Kidney (tissue), 22 donors: ENCODE measurements at places on chromosomes 1 and 21. TPM values are rescaled to one million over a fixed set of nuclear protein-coding genes. Genes with fewer than 3 reads are reported as not detected.
A peak's percentile ranks its signal among the peaks of the same experiment; 100 is the strongest.

OR2L8 gene
- total RNA-seq, result not detected

GBP6 gene
- total RNA-seq, result not detected

TMEM81 gene
- total RNA-seq, result 1.7 TPM

GSTM5 gene
- 4.2 TPM for total RNA-seq

PSRC1 gene
- total RNA-seq, result 4.2 TPM

DNA sequence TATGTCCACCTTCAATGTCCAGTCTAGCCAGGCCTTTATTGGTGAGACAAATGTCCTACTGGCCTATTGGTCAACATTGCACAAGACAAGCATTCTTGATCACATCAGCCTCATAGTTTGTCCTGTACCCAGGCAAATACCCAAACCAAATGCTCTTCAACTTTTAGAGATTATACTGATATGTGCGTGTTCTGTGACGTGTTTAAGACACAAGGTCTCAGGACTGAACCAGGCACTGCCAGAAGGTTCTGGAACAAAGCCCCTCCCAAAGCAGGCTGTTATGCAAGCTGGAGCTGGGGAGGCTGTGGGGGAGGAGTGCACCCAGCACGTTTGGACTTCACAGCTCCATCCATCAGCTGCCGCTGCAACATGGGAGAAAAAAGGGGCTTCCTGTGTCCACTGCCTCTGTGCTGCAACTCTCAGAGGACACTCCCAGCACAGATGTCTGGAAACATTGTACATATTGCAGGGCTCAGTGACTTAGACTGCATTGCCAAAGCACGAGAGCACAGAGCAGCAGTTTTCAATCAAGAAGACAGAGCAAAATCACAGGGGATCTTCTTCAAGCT, 45.9 kb downstream of the NID1 start:
- peak overlapping the region; percentile 80 for H3K27ac ChIP-seq
- no peak overlapping the region for H3K4me3 ChIP-seq
- peaks cover 7% of the 10 kb centered on the region for H3K36me3 ChIP-seq
- H3K4me1 ChIP-seq, result peaks cover 6% of the 10 kb centered on the region
- DNase-seq, result peak; percentile 91

DNA sequence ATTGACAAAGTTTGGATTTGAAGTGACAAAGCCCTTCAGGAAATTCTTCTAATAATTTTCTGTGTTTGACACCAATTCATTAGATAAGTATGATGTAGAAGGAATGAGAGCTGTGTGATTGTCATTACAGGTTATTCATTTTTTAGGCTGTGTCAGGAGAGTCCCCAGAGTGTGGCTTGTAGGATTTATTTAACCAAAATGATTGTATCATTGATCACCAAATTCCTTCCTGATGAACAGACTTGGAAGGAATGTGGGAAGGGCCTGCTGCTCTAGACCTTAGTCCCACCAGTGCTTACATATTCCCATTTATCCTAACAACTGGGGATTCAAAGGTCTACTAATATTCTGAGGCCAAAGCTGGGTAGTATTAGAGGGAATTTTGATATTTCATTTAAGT, 383.3 kb upstream of the KAZN start:
- no peak overlapping the region for H3K4me3 ChIP-seq
- H3K4me1 ChIP-seq, result no peaks in the 10 kb centered on the region
- no peaks in the 10 kb centered on the region for H3K27me3 ChIP-seq
- H3K36me3 ChIP-seq, result no peaks in the 10 kb centered on the region
- DNase-seq, result no peak

GRCh38 chr1:18480315-18481189, at the start of gene KLHDC7A:
TSS of gene KLHDC7A (plus strand) at chr1:18480930. CDS start at chr1:18480982, 52 bp downstream.
- no peak within 1 kb of the TSS for H3K4me3 ChIP-seq
- H3K4me1 ChIP-seq, result peaks cover 27% of the 10 kb centered on the region
- H3K27me3 ChIP-seq, result no peaks in the 10 kb centered on the region
- H3K36me3 ChIP-seq, result no peaks in the 10 kb centered on the region
- peak within 1 kb of the TSS; percentile 97 for H3K27ac ChIP-seq
- DNase-seq, result peak; percentile 96

DNA sequence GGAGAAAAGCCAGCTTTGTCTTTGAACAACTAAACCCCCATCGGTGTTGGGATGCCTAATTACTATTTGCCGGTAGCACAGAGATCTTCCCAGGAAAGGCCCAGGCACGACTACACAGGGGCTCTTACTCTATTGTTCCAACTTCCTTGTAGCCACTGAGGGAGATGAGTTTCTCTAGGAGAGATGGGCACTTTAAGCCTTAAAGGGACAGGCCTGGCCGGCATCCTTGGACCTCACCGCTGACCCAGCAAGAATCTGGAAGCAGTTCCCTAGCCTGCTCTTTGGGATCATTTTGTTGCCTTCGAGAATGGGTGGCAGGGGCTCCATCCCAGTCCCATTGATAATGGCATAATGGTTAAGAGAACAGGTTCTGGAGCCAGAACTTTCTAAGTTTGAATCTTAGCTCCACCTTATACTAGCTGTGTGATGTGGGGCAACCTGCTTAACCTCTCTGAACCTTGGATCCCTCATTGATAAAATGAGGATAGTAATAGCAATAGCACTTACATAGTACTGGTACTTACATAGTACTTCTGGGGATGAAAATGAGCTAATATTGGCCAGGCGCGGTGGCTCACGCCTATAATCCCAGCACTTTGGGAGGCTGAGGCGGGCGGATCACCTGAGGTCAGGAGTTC, 239.1 kb upstream of the TMEM51 start:
- peaks cover 3% of the 10 kb centered on the region for H3K4me1 ChIP-seq
- no peak overlapping the region for H3K4me3 ChIP-seq
- H3K27ac ChIP-seq, result no peak overlapping the region

DNA sequence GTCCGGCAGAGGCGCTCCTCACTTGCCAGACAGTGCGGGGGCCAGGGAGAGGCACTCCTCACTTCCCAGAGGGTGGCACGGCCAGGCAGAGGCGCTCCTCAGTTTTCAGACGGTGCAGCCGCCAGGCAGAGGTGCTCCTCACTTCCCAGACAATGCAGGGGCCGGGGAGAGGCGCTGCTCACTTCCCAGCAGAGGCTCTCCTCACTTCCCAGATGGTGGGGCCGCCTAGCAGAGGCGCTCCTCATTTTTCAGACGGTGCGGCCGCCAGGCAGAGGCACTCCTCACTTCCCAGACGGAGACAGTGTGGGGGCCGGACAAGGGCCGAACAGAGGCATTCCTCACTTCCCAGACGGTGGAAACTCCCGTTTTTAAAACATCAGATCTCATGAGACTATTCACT, 238.4 kb upstream of the CACYBP start:
- H3K27ac ChIP-seq, result no peak overlapping the region
- DNase-seq, result no peak
- H3K27me3 ChIP-seq, result no peaks in the 10 kb centered on the region
- H3K4me3 ChIP-seq, result no peak overlapping the region

DNA sequence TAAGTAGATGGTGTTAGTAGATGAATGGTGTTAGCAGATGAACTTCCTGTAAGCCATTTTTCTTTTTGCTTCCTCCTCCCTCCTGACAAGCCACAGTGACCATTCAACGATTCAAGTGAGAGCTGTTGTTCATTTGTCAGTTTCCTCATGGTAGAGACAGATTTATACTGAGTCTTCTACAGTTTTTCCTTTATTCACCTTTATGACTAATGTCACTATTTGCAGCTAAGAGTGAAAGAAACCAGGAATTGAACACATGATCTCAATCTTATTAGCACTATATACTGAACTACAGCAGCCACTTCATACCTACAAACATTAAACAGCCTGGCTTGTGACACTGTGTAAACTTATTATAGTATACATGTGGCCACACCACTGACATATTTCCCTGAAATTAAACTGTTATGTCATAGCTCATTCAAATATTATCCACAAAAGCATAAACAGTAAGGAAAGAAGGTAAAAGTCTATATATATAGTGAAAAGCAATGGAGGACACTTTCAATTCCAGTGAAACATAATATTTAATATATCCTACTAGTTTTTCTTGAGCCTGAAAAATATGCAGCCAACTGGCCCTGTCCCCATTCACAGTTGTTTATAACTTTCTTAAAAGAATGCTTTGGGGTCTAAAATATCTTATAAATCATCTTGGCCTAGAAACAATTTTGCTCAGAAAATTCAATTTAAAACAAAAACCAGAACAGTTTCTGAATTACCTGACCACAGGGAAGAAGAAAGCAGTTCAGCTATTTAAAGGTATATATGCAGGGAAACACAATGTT, 566.9 kb upstream of the ZRANB2 start:
- H3K36me3 ChIP-seq, result no peaks in the 10 kb centered on the region
- H3K27me3 ChIP-seq, result no peaks in the 10 kb centered on the region
- DNase-seq, result no peak
- H3K4me3 ChIP-seq, result no peak overlapping the region
- no peak overlapping the region for H3K27ac ChIP-seq

DNA sequence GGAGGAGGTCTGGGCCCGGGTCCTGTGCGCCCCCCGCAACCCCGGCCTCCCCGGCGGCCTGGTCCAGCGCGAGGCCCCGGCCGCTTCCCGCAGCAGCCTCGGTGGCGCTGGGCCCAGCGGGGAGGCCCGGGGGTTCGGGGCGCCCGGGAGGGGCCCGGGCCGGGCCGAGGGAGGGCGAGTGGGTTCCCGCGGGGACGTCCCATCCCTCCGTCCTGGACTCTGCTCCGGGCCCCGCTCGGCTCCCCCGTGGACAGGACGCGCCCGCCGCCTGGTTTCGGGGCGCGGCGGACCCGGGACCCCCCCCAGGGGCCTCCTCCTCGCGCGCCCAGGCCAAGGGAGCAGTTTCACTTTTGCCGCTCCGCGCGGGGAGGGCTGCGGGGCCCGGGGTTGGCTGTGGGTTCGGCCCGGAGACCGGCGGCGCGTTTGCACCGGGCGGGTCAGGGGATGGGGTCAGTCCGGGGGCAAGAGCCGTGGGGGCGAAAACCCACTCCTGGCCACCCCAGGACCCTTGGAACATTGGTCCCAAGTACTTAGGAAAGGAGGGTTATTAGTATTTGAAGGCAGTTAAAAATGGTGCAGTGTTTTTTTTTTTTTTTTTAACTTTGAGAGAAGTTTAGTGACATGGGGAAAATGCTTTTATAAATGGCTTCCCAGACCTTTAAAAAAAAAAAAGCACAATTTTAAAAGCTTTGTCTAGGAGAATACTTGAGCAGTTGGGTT, 677 bp downstream of the AGPAT3 start:
- peak; percentile 70 for DNase-seq
- H3K36me3 ChIP-seq, result no peaks in the 10 kb centered on the region
- no peaks in the 10 kb centered on the region for H3K4me1 ChIP-seq
- H3K27ac ChIP-seq, result peak overlapping the region; percentile 89
- H3K4me3 ChIP-seq, result peak overlapping the region; percentile 57

GRCh38 chr1:238052496-238053266, 162.0 kb upstream of the ZP4 start:
- H3K4me1 ChIP-seq, result no peaks in the 10 kb centered on the region
- H3K27me3 ChIP-seq, result no peaks in the 10 kb centered on the region
- H3K36me3 ChIP-seq, result no peaks in the 10 kb centered on the region
- no peak overlapping the region for H3K4me3 ChIP-seq
- DNase-seq, result no peak

- H3K27me3 ChIP-seq, result no peaks in the 10 kb centered on the region
- H3K4me3 ChIP-seq, result no peak overlapping the region
- no peak overlapping the region for H3K27ac ChIP-seq
- H3K36me3 ChIP-seq, result no peaks in the 10 kb centered on the region
- no peak for DNase-seq
Observed at GRCh38 chr1:117708323-117709248, 102.7 kb downstream of the TENT5C start.

DNA sequence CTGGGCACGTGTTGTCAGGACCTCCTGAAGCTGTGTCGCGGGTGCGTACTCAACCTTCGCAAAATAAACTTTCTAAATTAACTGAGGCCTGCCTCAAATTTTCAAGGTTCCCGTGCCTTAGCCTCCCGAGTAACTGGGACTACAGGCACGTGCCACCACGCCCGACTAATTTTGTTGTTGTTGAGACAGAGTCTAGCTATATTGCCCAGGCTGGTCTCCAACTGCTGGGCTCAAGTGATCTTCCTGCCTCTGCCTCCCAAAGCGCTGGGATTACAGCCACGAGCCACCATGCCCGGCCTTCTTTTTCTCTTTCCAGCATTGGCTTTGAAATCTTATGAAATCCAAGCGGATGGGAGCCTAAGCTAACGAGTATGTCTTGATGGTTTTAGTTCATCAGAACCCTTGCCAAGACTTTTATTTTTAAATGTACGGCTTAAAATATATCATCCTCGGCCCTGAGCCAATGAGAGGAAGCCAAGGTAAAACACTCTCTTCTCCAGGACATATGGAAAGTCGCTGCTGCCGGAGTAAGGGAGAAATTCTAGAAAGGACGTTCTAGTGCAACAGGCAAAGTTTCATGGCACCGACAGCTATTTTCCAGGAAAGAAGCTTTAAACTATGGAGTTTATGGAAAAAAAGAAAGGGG, 12.7 kb upstream of the ERVH48-1 start:
- no peaks in the 10 kb centered on the region for H3K27me3 ChIP-seq
- DNase-seq, result no peak
- no peak overlapping the region for H3K27ac ChIP-seq
- H3K4me3 ChIP-seq, result no peak overlapping the region
- no peaks in the 10 kb centered on the region for H3K36me3 ChIP-seq

DNA sequence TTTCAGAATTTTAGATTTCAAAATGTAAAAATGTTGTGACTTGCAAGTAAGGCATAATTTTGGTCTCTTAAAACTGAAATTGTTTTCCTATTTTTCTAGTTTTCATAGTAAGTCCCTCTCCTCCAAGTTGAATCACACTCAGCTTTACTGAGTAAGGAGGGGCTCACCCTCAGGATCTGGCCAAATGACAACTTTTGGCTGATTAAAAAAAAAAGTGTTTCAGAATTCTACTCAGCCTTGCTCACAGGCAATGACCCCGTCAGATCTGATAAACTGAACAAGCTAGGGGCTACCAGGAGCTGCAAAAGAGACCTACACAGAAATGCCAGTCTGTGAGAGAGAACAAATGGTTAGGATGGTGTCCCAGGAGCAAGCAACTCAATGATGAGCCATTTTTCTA, 159.8 kb downstream of the PBX1 start:
- H3K27me3 ChIP-seq, result no peaks in the 10 kb centered on the region
- no peaks in the 10 kb centered on the region for H3K4me1 ChIP-seq
- H3K36me3 ChIP-seq, result no peaks in the 10 kb centered on the region
- no peak overlapping the region for H3K27ac ChIP-seq

GRCh38 chr1:40594187-40594531, 62.7 kb downstream of the ZNF684 start:
- H3K4me1 ChIP-seq, result no peaks in the 10 kb centered on the region
- no peak overlapping the region for H3K4me3 ChIP-seq
- DNase-seq, result no peak
- no peaks in the 10 kb centered on the region for H3K36me3 ChIP-seq
- H3K27me3 ChIP-seq, result no peaks in the 10 kb centered on the region
